ENCODE measurements at places on chromosomes 6 and 20. TPM values are rescaled to one million over a fixed set of nuclear protein-coding genes. Genes with fewer than 3 reads are reported as not detected.

- DNase-seq: no peak
Measured at GRCh38 chr20:4571759-4572531, 149.8 kb upstream of the PRND start.

The BEND6 gene
- not detected for total RNA-seq

DNA sequence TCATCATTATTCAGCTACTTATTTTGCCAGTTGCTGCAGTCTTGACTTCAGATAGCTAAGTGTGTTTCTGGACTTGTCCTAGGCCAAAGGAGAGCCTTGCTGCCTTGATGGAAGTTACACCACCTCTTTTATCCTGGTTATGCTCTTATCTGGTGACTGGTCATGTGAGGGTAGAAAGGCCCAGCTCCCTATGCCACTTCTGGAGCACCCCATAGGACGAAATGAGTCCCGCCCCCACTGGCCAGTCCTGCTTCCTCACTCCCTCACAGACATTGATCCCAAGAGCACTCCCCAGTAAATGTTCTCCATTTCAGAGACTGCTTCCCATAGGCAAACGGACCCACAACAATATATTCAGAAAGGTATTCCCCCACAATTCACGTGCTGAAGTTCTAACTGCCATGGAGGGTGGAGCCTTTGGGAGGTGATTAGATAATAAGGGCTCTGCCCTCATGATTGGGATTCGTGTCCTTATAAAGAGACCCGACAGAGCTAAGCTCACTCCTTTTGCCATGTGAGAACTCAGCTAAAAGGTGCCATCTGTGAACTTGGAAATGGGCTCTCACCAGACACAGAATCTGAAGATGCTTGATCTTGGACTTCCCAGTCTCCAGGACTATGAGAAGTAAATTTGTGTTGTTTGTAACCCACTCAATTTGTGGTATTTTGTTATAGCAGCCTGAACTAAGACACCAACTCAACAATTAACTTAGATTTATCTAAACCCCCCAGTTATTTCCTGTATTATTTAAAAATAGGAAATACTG is 21.5 kb upstream of the ELOVL2 start:
- DNase-seq: no peak

The PAQR8 gene
- total RNA-seq: 8.7 TPM

GRCh38 chr6:143885116-143885515 is 20.8 kb downstream of the ZC2HC1B start:
- no peak for DNase-seq

The FOXA2 gene
- 43.6 TPM for total RNA-seq

DNA sequence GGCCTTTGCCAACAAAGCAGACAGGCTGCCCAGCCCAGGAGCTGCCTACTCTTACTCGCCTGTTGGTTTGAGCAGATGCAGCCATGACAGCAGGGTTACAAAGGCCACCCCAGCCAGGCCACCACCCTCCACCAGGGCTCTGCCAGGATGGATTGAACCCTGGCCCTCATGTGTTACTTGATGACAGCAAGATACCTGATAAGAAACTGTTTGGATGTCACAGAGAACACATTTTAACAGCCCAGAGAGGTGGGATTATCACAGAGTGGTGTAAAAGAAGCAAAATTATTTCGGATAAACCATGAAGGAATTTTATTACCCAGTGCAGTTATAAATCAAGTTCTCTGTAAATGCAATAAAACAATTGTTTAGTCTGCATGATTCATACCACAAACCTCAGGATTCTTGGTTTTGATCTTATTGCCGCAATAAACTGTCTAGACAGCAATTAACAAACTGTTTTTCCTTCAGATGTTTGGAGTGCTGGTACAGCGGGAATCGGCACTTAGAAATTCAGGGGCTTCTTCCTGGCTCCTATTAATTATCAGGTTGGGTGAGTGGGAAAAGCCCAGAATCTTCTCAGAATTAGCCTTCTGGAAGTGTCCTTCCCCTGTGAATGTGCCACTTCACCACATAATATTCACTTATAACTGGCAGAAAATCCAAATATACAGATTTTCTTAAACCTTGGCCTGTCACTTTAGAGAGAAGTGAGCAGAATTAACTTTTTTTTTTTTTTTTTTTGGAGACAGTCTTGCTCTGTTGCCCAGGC is 58.0 kb upstream of the SALL4 start:
- DNase-seq: peak; percentile 64

DNA sequence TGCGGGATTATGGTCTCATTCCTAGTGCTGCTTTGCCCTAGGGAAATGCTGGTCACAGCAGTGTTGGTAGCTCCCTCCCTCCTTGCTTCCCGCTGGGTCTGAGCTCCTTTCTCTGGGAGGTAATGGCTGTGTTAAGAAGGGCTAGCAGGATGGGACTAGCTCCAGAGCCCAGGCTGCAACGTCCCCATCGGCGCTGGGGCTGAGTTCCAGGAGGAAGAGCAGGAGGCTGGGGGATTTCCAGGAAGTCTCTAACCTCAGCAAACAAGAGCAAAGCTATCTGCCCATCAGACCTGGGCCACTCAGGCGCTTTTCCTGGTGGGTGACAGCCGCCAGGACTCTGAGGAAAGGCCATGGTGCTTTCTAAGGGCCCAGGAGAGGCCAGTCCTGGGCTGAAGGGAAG is 174.2 kb downstream of the DLL1 start:
- no peak for DNase-seq

All from Caco-2 (cell line).